ENCODE measurements at places on chromosomes 5 and 9.

DNA sequence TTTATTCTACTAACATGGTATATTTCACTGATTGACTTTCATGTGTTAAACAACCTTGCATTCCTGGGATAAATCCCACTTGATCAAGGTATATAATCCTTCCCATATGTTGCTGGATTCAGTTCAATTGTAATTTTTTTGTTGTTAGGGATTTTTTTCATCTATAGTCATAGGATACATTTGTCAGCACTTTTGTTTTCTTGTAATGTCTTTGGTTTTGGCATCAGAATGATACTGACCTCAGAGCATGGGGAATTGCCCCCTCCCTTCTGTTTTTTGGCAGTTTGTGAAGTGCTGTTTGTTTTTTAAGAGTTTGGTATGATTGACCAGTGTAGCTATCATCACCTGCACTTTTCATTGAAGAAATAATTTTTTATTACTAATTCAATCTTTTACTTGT, 176.8 kb upstream of the RASEF start:
- DNase-seq: no peak

GRCh38 chr9:109107402-109108240, 12.1 kb downstream of the TMEM245 start:
- DNase-seq: no peak

DNA sequence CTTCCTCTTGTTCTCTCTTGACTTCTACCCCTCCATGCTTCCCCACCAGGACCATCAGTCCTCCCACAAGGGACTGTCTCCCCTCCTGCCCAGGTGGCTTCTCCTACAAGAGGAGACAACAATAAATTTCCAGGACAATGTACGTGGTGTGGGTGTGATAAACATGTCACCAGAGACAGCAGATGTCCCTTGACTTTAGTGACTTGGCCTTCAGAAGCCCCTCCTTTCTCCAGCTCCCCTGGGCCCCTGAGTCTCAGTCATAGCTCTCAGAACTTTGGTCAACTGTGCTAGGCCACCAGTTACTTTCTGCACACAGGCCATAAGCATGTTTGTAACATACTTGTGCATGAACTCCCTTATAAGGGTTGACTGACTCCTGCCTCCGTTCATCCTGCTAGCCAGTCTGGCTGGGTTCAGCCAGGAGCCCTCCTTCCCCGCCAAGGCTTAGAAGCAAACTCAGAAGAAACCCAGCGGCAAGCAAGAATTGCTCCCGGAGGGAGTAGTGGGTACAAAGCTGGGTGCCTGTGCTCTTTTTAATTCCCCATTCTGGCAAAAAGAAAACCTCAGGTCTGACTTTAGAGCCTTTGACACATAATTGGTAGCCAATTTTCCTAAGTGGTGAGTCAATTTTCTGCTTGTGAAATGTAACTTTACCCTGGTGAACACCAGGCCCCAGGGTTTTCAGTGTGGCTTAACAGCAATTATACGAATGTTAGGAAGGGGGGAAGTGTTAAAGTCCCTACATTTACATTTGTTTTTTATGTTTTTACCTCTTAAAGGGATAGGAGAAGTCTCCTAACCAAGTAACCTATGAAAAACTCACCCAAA, 49.2 kb downstream of the EBF1 start:
- DNase-seq: no peak

GRCh38 chr9:114347675-114348074, 18.0 kb downstream of the ORM2 start:
- no peak for DNase-seq

DNA sequence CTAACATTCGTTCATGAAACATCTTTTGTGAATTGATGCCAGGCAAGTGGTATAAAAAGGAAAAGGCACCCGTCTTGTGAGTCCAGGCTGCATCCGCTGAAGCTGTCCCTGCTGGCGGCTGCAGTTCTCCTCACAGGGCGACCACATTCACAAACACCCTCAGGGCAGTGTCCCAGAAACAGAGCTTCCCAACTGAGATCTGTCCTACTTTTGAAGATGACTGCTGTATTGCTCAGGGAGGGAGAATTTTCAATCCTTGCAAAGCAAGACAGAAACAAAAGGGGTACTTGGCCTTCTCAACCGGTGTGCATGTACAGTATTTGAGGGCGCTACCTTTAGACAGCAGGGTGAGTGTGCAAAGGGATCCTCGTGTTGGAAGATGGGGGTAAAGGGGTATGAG, 316.1 kb downstream of the GADD45G start:
- no peak for DNase-seq

- DNase-seq: no peak
These were observed 31.7 kb downstream of the IL33 start for GRCh38 chr9:6247266-6247665.

DNA sequence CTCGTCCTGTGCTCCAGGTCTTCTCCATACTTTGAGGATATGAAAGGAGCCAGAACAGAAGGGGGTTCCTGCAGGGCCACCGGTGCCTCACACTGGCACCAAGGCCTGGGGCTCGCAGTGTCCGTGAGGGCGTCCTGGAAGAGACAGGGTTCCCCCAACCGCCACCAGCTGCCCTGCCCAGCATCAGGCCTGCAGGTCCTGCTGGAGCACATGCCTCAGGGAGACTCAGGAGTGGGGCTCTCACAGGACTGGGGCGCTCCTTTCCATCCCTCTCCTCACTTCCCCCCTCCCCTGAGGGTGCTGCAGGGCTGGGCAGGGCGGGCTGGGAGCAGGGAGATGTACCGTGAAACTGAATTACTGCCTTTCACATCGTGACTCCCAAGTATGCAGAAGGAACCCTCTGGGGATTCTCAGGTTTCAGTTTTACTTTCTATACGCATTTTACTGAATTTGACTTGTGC, 31.7 kb downstream of the CEP72 start:
- DNase-seq: no peak

DNA sequence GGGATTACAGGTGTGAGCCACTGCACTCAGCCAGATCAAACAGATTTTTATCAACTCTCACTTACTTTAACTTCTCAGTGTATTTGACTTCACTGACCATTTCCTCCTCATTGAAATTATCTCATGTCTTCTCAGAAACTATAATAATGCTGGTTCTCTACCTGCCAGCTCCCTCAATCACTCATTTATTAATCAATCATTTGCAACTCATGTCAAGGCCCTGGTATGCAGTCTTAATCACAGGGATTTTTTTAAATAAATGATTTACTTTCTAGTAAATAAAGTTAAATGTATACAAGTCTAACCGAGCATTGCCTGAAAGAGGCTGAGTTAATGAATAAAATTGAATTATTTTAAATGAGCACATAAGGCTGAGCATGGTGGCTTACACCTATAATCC, 63.3 kb downstream of the PLPP1 start:
- no peak for DNase-seq

DNA sequence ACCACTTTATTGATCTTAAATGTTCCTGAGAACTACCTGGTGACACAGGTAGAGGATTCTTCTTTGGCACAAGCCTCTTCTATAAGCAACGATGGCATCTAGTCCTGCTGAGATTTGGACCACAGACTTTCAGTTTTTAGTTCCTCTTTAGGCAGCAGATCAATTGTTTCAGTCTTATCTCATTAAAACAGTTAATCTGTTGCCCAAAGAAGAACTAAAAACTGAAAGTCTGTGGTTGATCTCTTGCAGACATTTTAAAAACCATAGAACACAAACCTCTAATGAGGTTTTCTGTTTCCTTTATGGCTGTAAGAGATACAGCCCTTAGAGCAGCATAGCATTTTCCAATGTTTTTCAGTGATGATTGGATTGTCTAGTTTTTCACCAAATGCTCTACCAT, 480.9 kb downstream of the MTRR start:
- no peak for DNase-seq

DNA sequence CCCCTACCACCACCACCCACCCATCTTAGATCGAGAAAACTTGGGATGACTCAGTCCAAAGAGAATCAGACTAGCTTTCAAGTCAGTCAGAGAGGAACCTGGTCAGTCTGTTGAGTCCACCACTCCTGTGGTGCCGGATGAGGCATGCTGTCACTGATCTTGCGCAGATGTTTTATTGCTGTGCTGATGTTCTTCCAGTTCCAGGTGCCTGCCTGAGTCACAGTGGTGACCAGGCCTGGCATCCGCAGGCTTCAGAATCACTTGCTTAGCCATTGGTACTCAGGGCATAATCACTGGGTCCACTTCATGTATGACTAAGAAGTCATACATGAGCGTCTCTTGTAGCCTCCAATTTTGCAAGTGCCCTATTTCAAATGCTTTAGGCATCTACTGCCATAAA, 114.1 kb downstream of the MUSK start:
- no peak for DNase-seq

Measured in stimulated activated CD4-positive, alpha-beta T cell treated with anti-CD3 and anti-CD28 coated beads, Interleukin-1b, Interleukin-23, amount 100 ng/mL, for 24 hours (primary cell).